ENCODE measurements at places on chromosomes 2 and 18.

GRCh38 chr2:137437386-137437785 is 526.9 kb upstream of the HNMT start:
- H3K4me1 ChIP-seq: no peaks in the 10 kb centered on the region
- H3K36me3 ChIP-seq: no peaks in the 10 kb centered on the region
- no peak overlapping the region for H3K27ac ChIP-seq
- H3K27me3 ChIP-seq: no peaks in the 10 kb centered on the region

GRCh38 chr18:499776-500631 is 497 bp downstream of the COLEC12 start:
- no peak overlapping the region for H3K27ac ChIP-seq
- H3K27me3 ChIP-seq: peaks cover 13% of the 10 kb centered on the region
- no peak overlapping the region for H3K4me3 ChIP-seq
- H3K36me3 ChIP-seq: no peaks in the 10 kb centered on the region
- no peak for DNase-seq
- H3K4me1 ChIP-seq: peaks cover 5% of the 10 kb centered on the region

DNA sequence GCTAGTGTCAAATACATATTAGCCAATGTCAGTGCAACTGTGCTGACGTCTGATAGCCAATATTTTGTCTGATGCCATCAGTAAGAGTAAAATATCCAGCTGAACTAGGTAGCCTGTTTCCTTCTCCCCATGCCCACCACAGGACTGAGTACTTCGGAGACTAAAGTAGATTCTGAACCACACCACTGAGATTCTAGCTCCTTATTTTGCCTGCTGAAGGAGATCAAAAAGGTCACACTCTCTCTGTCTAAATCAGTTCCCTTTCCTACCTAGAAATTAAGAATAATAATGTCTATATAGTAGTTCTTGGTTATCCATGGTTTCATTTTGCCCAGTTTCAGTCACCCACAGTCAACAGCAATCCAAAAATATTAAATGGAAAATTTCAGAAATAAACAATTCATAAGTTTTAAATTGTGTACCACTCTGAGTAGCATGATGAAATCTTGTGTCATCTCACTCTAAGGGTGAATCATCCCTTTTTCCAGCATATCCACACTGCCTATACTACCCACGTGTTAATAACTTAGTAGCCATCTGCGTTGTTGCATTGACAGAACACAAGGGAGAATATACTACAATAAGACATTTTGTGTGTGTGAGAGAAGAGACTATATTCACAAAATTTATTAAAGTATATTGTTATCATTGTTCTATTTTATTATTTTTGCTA is 1043.3 kb upstream of the PIK3C3 start:
- no peak overlapping the region for H3K4me3 ChIP-seq
- H3K4me1 ChIP-seq: no peaks in the 10 kb centered on the region
- H3K36me3 ChIP-seq: no peaks in the 10 kb centered on the region
- no peaks in the 10 kb centered on the region for H3K27me3 ChIP-seq
- no peak overlapping the region for H3K27ac ChIP-seq

DNA sequence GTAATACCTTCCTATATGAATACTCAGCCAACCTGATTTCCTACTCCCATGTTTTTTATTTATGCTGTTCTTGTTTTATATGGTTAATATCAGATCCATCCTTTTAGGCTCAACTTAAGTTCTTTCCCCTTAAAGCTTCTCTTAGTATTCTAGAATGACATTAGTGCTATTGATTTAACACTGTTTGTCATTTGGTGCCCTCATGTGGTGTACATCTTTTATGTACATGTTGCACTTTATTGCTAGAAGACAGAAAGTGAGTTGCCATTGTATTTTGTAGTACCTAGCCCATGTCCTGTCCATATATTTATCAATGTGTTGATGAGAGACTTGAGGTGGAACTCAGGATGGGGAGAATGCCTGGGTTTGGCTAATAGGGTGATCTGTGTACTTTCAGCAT is 2.5 kb downstream of the HTRA2 start:
- peaks cover 30% of the 10 kb centered on the region for H3K4me1 ChIP-seq
- peaks cover 25% of the 10 kb centered on the region for H3K36me3 ChIP-seq
- H3K4me3 ChIP-seq: no peak overlapping the region
- DNase-seq: no peak
- no peaks in the 10 kb centered on the region for H3K27me3 ChIP-seq

DNA sequence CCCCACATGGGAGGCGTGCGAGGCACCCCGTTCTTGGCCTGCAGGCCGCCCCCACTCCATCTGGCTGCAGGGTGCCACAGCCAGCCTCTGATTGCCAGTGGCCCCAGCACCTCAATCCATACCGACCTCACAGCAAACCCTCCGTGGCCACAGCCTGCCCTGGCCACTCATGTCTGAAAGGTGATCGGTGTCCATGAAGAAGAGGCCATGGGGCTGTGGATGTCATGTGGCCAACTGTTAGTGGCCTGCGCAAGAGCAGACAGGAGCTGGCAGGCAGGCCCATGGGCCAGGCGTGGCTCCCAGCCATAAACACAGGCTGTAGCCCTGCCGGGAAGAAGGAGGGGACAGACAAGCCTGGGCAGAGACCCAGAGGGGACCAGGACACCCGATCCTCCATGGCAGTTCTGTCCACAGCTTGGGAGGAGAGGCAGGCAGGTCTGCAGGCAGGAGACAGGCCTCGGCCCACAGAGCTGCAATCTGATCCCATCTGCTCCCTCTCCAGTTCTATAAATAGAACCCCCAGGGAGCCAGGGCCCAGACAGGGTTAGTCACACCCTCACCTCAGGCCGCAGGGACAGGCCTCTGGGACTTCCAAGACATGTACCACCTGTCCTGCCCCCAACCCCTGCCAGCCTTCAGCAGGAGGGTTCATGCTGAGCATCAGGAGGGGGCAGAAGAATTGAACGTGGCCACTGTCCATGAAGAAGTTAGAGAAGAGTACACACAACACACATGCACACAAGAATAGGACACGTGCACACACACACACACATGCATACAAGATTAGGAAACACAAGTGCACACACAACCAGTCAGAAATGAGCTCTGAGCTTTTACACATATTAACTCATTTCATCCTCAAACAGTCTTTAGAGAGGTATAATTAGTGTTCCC is 16.9 kb downstream of the STEAP3 start:
- no peak for DNase-seq
- no peaks in the 10 kb centered on the region for H3K4me1 ChIP-seq
- no peaks in the 10 kb centered on the region for H3K36me3 ChIP-seq
- H3K4me3 ChIP-seq: no peak overlapping the region

GRCh38 chr2:179898873-179899272 is 37.5 kb upstream of the ZNF385B start:
- H3K27ac ChIP-seq: no peak overlapping the region
- H3K4me3 ChIP-seq: no peak overlapping the region
- no peak for DNase-seq

GRCh38 chr2:29165362-29166241 is 50.4 kb downstream of the CLIP4 start:
- H3K36me3 ChIP-seq: peaks cover 48% of the 10 kb centered on the region
- no peaks in the 10 kb centered on the region for H3K4me1 ChIP-seq
- H3K27me3 ChIP-seq: no peaks in the 10 kb centered on the region
- H3K4me3 ChIP-seq: no peak overlapping the region

DNA sequence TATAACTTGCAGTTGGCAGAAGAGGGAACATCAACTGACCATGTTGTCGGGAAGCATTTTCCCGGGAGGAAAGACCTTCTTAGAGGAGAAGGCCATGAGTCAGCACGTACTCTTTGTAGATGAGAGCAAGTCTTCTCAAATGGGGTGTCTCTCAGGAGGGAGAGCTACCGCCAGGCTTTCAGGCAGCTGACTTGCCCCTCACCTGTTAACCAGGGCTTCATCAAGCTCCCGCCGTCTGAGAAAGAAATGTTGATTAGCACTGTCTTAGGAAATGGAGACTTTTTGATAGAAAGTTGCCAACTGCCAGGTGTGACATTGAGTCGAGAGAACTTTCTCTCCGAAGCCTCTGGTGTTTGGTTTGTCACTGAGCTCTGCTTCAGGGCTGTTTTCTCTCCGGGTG is 196.1 kb downstream of the ZNF407 start:
- DNase-seq: no peak
- no peaks in the 10 kb centered on the region for H3K4me1 ChIP-seq
- H3K36me3 ChIP-seq: no peaks in the 10 kb centered on the region
- no peak overlapping the region for H3K27ac ChIP-seq

Measured in CD4-positive, alpha-beta T cell (primary cell).